IMR-90 (cell line): ENCODE measurements at places on chromosomes 6 and 20. TPM values are rescaled to one million over a fixed set of nuclear protein-coding genes. Genes with fewer than 3 reads are reported as not detected.

IL17F gene
- not detected in 2 replicates for total RNA-seq

DNA sequence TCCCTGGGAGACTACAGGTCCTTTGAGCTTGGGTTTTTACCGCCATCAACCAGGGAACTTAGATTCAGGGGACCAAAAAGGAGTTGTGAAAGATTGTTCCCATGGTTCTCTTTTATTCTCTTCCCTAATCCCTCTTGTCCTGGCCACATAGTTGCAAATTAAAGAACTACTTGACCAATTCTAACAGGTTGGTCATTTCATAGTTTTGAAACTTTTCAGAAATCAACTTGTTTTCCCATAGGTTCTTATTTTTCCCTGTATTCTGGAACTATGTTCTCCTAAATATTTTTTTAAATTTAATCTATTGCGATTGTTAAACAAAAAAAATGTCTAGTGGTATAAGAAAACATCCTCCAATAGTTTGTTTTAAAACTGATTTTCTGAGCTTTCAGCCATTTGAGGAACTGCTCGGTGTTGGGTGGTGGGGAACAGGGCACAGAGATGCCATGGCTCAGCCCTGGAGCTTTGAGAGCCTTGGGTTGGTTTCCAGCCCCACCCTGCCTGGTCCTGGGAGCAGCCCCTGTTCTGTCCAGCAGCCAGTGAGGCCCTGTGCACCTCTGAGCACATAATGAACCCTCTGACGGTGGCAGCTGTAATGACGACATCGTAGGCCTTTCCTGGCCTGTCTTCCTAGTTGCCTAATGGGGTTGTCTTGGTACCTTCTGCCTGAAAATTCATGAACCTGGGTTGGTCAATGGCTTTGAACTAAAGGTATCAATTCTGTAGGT lies 53.5 kb downstream of the TBC1D7 start:
- DNase-seq = no peak
- no peaks in the 10 kb centered on the region for H3K27me3 ChIP-seq
- no peak overlapping the region for H3K27ac ChIP-seq
- no peak overlapping the region for H3K4me3 ChIP-seq
- H3K4me1 ChIP-seq = no peaks in the 10 kb centered on the region

- peak; percentile 45 for DNase-seq
- H3K4me3 ChIP-seq = no peak overlapping the region
- no peak overlapping the region for H3K27ac ChIP-seq
Measured at GRCh38 chr6:127855542-127856159, 45.2 kb downstream of the THEMIS start.

MAP7 gene
- total RNA-seq = 0.28 and 0.36 TPM in 2 replicates

DNA sequence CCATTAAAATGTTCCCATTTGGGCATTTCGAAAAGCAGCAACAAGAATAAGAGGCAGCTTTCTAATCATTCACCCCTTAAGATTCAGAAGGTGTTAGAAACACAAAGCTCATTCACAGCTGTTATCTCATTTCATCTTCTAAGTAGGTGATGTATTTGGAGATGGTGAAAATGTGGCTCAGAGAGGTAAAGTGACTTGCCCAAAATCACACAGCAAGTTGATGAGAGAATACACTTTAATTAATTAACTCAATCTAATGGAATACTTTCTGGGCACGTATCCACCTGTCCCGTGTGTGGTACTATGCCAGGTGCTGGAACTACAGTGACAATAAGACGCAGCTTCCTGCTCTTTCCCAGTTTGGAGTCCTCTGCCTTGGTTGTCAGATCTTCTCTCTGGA lies 147.4 kb upstream of the LRFN2 start:
- H3K4me1 ChIP-seq = no peaks in the 10 kb centered on the region
- H3K27ac ChIP-seq = no peak overlapping the region
- DNase-seq = no peak

- H3K4me3 ChIP-seq = no peak overlapping the region
- H3K4me1 ChIP-seq = peaks cover 23% of the 10 kb centered on the region
- no peak overlapping the region for H3K27ac ChIP-seq
- H3K27me3 ChIP-seq = no peaks in the 10 kb centered on the region
Measured at GRCh38 chr20:41179961-41180360, 42.6 kb downstream of the PLCG1 start.

- H3K27me3 ChIP-seq = peaks cover 22% of the 10 kb centered on the region
- no peaks in the 10 kb centered on the region for H3K36me3 ChIP-seq
Measured at GRCh38 chr6:29760328-29760727, 37.1 kb downstream of the HLA-F start.

DNA sequence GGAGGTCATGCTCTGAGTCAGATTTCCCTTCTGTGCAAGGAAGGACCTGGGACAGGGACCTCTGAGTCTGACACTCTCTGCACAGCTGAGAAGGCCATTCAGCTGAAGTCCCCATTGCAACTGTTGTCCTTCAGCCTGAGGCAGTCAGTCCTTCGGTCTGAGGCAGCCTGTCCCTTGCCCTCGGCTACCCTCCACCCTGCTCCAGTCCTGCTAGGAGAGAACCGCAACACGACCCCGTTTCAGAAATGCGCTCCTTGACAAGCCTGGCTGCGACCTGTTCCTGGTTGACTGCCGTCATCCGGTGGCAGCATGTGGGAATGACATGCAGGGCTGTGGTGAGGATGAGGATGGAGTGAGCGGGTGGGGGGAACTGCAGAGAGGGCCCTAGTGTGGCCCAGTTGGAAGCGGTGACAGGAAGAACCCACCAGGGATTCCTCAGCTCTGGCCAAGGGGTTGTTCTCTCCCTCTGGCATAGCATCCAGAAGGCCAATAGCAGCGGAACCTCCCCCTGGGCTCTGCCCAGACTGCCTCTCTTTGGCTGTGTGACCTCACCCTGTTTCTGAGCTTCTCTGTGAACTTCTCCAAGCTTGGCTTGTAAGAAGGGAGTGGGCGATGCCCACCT lies 40.3 kb upstream of the ANGPT4 start:
- H3K4me1 ChIP-seq = no peaks in the 10 kb centered on the region
- no peak overlapping the region for H3K4me3 ChIP-seq
- H3K36me3 ChIP-seq = no peaks in the 10 kb centered on the region
- no peak overlapping the region for H3K27ac ChIP-seq

RIPPLY2 gene
- total RNA-seq = not detected in 2 replicates

GRCh38 chr6:137000825-137001224 lies 43.9 kb downstream of the IL20RA start:
- no peak for DNase-seq
- no peaks in the 10 kb centered on the region for H3K4me1 ChIP-seq
- no peak overlapping the region for H3K27ac ChIP-seq
- H3K36me3 ChIP-seq = no peaks in the 10 kb centered on the region

MEP1A gene
- not detected in 2 replicates for total RNA-seq
